Progenitor cell of endocrine pancreas (in vitro differentiated cells): ENCODE measurements at places on chromosomes 4 and X. TPM values are rescaled to one million over a fixed set of nuclear protein-coding genes. Genes with fewer than 3 reads are reported as not detected.

SRPX2 gene
- 0.24 and 0.38 TPM in 2 replicates for total RNA-seq

TKTL2 gene
- not detected in 2 replicates for total RNA-seq

SUPT20HL2 gene
- not detected in 2 replicates for total RNA-seq

GRCh38 chrX:34810364-34810763, 132.2 kb upstream of the FAM47B start:
- H3K4me1 ChIP-seq = no peaks in the 10 kb centered on the region
- DNase-seq = no peak
- no peak overlapping the region for H3K4me3 ChIP-seq

- DNase-seq = no peak
- no peak overlapping the region for H3K4me3 ChIP-seq
- no peaks in the 10 kb centered on the region for H3K36me3 ChIP-seq
- H3K4me1 ChIP-seq = no peaks in the 10 kb centered on the region
- H3K27ac ChIP-seq = no peak overlapping the region
These were observed 914.6 kb upstream of the INTU start for GRCh38 chr4:126718136-126718535.
